ENCODE measurements at places on chromosomes 2 and 18.
A peak's percentile ranks its signal among the peaks of the same experiment; 100 is the strongest.

DNA sequence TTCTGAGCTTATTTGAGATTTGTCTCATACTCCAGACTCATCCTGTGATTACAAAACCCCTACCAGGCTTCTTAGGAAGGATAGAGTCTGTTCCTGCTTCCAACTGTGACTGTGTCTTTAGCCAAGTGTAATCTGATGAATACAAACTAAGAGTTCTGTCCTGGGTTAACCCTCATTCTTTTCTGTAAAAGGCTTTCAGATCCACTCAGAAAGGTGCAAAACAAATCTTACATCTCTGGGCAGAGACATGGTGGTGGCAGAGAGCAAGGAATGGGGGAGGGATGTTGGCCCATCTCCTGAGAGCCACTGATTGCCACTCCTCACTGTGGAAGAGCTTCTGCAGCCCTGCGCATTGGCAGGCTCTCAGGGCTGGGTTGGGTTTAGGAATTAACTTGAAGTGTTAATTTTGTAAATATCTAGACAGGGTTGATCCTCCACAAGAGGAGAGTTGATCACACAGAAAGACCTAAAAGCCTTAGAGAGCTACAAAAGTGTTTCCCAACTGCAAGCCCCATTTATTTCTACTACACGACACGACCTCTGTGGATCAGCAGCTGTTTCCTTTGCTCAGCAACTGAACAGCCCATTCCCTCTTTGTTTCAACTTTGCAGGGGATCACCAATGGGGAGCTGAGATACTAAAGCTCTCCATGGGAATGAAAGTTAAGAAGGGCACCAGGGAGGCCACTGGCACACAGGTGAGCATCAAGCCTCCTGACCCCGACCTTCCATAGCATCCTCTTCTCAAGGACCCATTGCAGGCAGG lies 23.7 kb upstream of the SPTBN1 start:
- DNase-seq, result no peak

DNA sequence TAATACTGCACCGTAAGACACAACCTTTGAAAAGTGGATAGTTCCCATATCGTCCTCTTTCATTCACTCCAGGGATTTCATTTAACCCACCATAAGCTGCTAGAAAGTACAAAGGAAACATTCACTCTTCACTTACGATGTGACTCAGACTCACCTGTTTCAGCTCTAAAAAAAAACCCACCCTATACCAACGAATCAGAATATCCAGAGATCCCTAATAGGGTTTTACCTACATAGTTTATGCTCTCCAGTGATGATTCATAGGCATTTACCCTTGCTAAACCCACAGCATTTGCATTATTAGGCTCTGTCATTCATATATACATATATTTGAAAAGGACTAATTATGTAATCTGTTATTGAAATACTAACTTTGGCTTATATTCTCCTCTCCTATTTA lies 60.2 kb downstream of the PRPF40A start:
- DNase-seq, result no peak

DNA sequence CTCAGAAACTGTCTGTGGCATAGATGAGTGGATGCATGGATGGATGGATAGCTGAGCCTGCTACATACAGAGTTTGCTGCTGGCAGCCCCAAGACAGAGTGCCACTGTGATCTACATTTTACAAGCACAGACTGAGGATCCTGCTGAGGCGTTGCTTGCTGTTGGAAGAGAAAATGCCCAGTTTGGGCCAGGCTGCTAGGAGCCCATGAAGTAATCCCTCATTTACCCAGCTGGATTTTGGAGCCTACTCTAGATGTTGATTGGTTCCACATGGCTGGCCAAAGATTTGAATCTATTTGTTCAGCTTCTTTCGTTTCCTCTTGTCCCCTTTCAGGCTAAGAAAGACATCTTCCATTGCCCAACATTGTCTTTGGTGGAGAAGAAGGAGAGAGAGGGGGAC lies 261.3 kb downstream of the CLIP4 start:
- no peak for DNase-seq

- DNase-seq, result peak; percentile 46
These were observed 550 bp upstream of the SFXN5 start for GRCh38 chr2:73072129-73072395.

DNA sequence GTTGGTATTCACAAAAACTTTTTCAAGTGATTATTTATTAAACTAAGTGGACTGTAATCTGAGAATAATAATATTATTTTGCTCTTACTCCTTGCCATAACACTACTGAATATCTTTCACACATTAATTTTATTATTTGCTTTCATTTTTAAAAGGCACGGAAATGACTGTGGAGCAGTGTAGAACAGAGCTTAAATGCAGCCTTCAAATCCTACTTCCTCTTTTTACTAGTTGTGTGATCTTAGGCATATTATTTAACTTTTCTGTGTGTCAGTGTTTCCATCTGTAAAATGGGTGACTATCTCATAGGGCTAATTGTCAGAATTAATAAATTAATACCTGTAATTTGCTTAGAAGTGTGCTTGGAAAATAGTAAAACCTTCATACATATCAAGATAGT lies 55.5 kb upstream of the SLC8A1 start:
- DNase-seq, result no peak

DNA sequence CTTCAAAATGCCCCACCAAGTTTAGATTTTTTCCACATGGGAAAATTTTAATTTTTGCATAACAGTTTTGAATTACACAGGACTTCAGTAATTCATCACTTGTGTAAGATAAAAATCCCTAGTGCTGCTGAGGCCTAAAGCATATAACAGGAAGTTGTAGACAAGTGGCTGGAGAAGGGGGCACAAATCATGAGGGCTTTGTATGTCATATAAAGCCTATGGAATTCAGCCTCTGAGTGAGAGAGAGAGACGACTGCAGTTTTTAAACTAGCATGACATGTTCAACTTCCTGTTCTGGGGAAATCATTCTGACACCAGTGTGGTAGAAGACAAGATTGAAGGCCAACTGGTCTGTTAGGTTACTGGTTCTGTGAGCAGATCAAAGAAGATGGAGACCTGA lies 187.3 kb upstream of the CHST9 start:
- no peak for DNase-seq

- DNase-seq, result no peak
These were observed 11.4 kb upstream of the RAB31 start for GRCh38 chr18:9696701-9697100.

DNA sequence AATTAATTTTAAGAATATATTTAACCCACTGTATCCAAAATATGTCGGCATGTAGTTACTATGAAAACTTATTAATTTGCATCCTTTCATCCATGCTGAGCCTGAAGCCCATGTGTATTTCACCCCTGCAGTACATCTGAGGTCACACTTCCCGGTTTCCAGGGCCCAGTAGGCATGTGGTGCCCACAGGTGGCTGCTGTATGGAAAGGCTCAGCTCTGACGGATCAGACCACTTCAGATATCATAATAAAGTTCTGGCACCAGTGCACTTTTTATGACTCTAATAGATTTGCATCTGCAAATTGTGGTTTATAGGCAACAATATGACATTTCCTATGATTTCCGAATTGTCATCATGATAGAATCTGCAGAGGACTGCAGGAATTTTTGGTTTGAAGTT lies 22.5 kb downstream of the SH3RF3 start:
- DNase-seq, result peak; percentile 42

DNA sequence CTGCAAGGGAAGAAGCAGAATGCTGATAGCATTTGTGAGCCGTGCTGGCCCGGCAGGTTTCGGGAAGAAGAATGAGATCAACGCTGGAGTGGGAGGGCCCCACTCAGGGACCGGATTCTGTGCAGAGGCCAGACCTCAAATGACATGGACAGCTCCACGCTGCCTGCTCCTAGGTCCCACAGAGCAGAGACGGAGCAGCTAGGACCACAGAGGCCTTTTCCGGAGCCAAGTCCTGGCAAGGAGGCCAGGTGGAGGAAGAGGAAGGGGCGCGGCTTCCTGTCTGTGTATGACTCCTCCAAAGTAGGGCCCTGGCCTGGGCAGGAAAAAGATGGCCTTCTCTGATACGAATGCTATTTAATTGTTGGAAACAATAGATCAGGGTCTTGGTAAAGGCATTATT lies 139.9 kb downstream of the LRRC30 start:
- DNase-seq, result peak; percentile 65

GRCh38 chr2:199738727-199739412 lies 112.1 kb downstream of the FTCDNL1 start:
- DNase-seq, result no peak

- peak; percentile 90 for DNase-seq
These were observed 147.8 kb downstream of the SATB2 start for GRCh38 chr2:199309973-199310372.

DNA sequence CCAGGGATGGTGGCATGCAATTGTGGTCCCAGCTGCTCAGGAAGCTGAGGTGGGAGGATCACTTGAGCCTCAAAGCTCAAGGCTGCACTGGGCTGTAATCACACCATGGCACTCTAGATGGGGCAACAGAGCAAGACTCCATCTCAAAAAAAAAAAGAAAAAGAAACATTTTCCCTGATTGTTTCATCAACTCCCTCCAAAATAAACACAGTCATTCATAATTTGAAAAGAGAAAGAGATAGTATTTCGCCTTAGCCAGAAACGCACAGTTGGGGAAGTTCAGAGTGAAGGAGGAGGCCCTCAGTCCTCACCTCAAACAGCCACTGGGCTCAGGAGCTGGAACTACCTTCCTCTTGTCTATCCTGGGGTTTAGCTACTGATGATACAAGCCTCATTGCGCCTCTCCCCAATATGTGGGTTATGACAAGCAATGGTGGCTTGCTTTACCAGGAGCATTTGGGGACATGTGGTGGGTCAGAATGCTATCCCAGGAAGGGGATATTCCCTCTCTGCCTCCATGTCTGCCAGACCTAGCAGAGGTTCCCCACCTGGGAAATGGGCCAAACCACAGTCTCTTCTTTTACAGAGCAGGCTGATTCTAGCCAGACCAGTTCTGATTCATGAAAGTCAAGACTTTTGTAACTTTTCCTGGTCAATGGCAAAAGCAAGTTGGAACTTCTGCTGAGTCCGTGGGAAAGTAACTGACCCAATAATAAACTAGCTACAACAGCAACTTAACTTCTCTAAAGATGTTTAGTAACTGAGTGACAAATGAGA lies 22.2 kb upstream of the TMEM87B start:
- DNase-seq, result peak; percentile 47

- DNase-seq, result peak; percentile 75
These were observed 298.2 kb downstream of the CDCA7 start for GRCh38 chr2:173652767-173653431.

GRCh38 chr18:10771053-10771709 lies 245.4 kb downstream of the NAPG start:
- no peak for DNase-seq

DNA sequence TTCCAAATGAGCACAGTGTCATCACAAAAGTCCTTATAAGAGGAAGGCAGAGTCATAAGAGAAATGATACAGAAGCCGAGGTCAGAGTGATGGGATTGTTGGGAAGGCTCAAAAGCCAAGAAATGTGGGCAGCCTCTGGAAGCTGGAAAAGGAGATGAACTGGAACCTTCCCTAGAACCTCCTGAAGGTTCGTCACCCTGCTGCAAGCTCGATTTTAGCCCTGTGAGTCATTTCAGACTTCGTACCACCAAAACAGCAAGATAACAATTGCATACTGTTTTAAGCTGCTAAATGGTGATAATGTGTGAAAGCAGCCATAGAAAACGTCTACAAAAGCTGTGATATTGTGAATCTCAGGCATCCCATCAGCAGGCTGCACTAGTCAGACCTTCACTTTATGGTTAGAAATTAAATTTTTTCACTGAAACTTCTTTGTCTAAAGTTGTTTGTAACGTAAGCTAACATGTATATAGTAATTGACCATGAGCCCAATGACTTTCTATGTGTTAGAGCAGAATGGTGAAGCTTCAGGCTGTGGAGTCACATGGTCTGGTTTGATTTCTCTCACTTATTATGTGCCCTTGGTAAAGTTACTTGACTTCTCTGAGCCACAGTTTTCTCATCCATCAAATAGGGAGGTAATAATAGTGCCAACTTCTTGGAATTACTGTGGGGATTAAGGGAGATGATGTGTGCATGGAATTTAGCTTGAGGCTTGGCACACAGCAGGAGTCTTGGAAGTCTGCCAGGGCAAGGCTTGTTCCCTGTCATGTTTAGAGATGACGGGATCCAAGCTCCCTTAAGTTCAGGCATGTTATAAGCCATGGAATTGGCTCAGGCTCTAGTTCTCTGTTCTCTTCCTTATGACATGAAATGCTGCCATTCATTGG lies 132.0 kb upstream of the CCDC195 start:
- peak; percentile 1 for DNase-seq

DNA sequence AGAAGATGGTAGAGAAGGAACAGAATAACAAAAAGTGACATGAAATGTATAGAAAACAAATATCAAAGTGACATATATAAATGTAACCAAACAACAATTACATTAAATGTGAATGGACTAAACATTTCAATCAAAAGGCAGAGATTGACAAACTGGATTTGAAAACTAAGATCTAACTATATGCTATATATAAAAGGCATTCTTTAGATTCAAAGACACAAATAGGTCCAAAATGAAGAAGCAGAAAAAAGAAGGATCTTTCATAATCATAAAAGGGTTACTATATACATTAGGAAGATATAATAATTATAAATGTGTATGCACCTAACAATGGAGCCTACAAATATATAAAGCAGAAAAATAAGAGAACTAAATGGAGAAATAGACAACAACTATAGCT lies 183.7 kb downstream of the METTL4 start:
- DNase-seq, result no peak

DNA sequence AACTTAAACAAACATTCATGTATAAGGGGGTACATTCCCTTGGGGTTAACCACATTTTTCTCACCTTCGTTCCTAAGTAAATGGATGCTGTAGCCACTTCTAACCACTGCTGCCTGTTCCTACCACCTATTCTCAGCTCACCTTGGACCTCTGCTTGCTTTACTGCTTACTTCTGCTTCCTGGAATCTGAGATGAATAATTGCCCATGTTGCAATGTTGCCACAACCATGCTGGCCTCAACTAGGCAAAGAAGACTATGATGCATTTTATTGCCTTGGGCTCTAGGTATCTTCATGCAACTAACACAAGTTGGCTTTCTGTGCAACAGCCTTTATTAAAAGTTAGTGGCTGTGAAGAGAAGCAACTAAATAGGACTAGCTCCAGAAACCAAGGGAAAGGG lies 106.3 kb upstream of the TCF4 start:
- no peak for DNase-seq

DNA sequence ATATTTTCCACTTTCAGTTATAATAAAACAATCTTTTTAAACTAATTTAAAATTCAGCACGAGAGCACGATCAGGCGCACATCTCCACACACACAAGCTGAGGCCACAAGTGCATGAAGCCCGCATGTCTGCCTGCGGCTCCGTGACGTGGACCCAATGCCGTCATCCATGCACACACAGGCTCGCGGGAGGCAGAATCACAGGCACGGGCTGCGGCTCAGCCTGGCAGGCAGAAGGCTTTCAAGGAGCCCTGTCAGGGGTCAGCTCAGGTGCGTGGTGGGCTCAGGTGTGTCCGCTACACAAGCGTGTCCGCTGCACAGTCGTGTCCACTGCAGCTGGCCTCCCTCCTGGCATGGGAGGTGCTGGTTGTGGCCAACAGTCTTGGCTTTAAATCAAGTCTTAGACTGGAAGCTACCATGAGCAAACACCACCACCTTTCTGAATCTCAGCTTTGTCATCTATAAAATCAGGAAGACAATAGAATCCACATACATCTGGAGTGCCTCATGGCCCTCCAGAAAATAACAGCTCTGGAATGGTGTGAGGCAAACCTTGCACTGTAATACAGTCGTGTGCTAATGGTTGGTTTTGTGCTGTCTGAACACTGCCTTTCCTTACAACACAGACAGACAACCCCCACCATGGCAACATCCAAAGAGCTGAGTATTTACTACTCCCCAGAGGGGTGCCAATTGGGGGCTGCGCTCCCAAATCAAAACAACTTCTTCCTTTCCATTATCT lies 210.1 kb downstream of the NDUFA10 start:
- DNase-seq, result no peak

GRCh38 chr2:8403876-8404275 lies 278.0 kb upstream of the ID2 start:
- DNase-seq, result no peak

- peak; percentile 97 for DNase-seq
These were observed 56.8 kb downstream of the SH3BP4 start for GRCh38 chr2:235008584-235009044.

Measured in DMS53 (cell line).